ENCODE measurements at places on chromosomes 2 and 18. TPM values are rescaled to one million over a fixed set of nuclear protein-coding genes. Genes with fewer than 3 reads are reported as not detected.

GPR75 gene
- 3.3 TPM for total RNA-seq

STON1 gene
- 1.9 TPM for total RNA-seq

VWA3B gene
- not detected for total RNA-seq

KLHL14 gene
- total RNA-seq = 1.4 TPM

CABYR gene
- total RNA-seq = 0.84 TPM

AKAIN1 gene
- total RNA-seq = not detected

CCBE1 gene
- under 0.01 TPM for total RNA-seq

KCNG2 gene
- total RNA-seq = 0.10 TPM

IL36RN gene
- total RNA-seq = not detected

CNTNAP5 gene
- total RNA-seq = not detected

GREB1 gene
- total RNA-seq = 0.10 TPM

CHPF gene
- 2.7 TPM for total RNA-seq

MYL12B gene
- total RNA-seq = 209 TPM

GKN1 gene
- total RNA-seq = 0.31 TPM

NDC80 gene
- total RNA-seq = 8.6 TPM

D2HGDH gene
- 7.7 TPM for total RNA-seq

AGXT gene
- total RNA-seq = not detected

HOXD13 gene
- not detected for total RNA-seq

ANTXR1 gene
- under 0.01 TPM for total RNA-seq

UBR3 gene
- total RNA-seq = 38.5 TPM

FLACC1 gene
- total RNA-seq = 9.6 TPM

SKA1 gene
- total RNA-seq = 0.73 TPM

FAM161A gene
- total RNA-seq = 0.52 TPM

C2orf92 gene
- total RNA-seq = 4.5 TPM

SAG gene
- 0.21 TPM for total RNA-seq

TEKT4 gene
- total RNA-seq = not detected

ZEB2 gene
- total RNA-seq = 511 TPM

SP140L gene
- total RNA-seq = 53.8 TPM

ABCG5 gene
- not detected for total RNA-seq

MAPK4 gene
- not detected for total RNA-seq

ST8SIA3 gene
- not detected for total RNA-seq

GAL3ST2 gene
- total RNA-seq = 2.5 TPM

SCN2A gene
- under 0.01 TPM for total RNA-seq

ORMDL1 gene
- 83.9 TPM for total RNA-seq

SOWAHC gene
- 2.3 TPM for total RNA-seq

RPRD1A gene
- total RNA-seq = 34.3 TPM

VIL1 gene
- total RNA-seq = 2.1 TPM

LHCGR gene
- total RNA-seq = not detected

TGFA gene
- total RNA-seq = 0.63 TPM

RUFY4 gene
- total RNA-seq = 1.0 TPM

PRKCE gene
- 13.6 TPM for total RNA-seq

POTEJ gene
- not detected for total RNA-seq

LYPD6B gene
- not detected for total RNA-seq

Data from mononuclear cell (primary cell).